ENCODE measurements at places on chromosomes 16 and 17. TPM values are rescaled to one million over a fixed set of nuclear protein-coding genes. Genes with fewer than 3 reads are reported as not detected.

The GPR139 gene
- total RNA-seq: not detected

- no peaks in the 10 kb centered on the region for H3K27me3 ChIP-seq
- no peak overlapping the region for H3K4me3 ChIP-seq
- peaks cover 5% of the 10 kb centered on the region for H3K4me1 ChIP-seq
- DNase-seq: no peak
- peaks cover 37% of the 10 kb centered on the region for H3K36me3 ChIP-seq
- H3K27ac ChIP-seq: no peak overlapping the region
Observed at GRCh38 chr17:1774390-1775176, 12.7 kb downstream of the SERPINF1 start.

DNA sequence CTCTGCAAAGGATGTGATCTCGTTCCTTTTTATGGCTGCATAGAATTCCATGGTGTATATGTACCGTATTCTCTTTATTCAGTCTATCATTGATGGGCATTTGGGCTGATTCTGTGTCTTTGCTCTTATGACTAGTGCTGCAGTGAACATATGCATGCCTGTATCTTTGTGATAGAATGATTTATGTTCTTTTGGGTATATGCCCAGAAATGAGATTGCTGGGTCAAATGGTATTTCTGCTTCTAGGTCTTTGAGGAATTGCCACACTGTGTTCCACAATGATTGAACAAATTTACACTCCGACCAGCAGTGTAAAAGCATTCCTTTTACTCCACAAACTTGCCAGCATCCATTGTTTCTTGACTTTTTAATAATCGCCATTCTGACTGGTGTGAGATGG, 60.2 kb upstream of the ADORA2B start:
- H3K4me3 ChIP-seq: no peak overlapping the region
- DNase-seq: no peak
- no peak overlapping the region for H3K27ac ChIP-seq
- H3K36me3 ChIP-seq: no peaks in the 10 kb centered on the region
- H3K27me3 ChIP-seq: no peaks in the 10 kb centered on the region
- H3K4me1 ChIP-seq: no peaks in the 10 kb centered on the region

- no peaks in the 10 kb centered on the region for H3K36me3 ChIP-seq
- no peak for DNase-seq
- no peak overlapping the region for H3K27ac ChIP-seq
- H3K4me3 ChIP-seq: no peak overlapping the region
- H3K27me3 ChIP-seq: no peaks in the 10 kb centered on the region
- no peaks in the 10 kb centered on the region for H3K4me1 ChIP-seq
Observed at GRCh38 chr17:27049104-27049784, 244.7 kb upstream of the WSB1 start.

GRCh38 chr17:1588821-1589585, 26.4 kb upstream of the PITPNA start:
- no peak overlapping the region for H3K4me3 ChIP-seq
- H3K27ac ChIP-seq: no peak overlapping the region
- H3K4me1 ChIP-seq: peaks cover 9% of the 10 kb centered on the region
- peaks cover 86% of the 10 kb centered on the region for H3K27me3 ChIP-seq
- no peaks in the 10 kb centered on the region for H3K36me3 ChIP-seq

DNA sequence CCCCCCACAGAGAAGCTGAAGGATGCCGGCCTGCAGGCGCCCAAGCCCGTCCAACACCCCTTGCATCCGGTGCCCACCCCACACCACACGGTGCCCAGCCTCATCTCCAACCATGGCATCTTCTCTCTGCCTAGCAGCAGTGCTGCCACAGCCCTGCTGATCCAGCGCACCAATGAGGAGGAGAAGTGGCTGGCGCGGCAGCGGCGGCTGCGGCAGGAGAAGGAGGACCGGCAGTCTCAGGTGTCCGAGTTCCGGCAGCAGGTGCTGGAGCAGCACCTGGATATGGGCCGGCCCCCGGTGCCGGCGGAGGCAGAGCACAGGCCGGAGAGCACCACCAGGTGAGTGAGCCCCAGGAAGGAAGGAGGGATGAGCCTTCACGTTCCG, 31.5 kb downstream of the GINS2 start:
- no peaks in the 10 kb centered on the region for H3K27me3 ChIP-seq
- no peak overlapping the region for H3K27ac ChIP-seq
- H3K4me1 ChIP-seq: no peaks in the 10 kb centered on the region
- peaks cover 84% of the 10 kb centered on the region for H3K36me3 ChIP-seq

The SLC6A2 gene
- 1.2 TPM for total RNA-seq

The CCDC200 gene
- not detected for total RNA-seq

GRCh38 chr16:63720848-63721247, 1401.0 kb downstream of the CDH11 start:
- H3K4me3 ChIP-seq: no peak overlapping the region
- H3K27ac ChIP-seq: no peak overlapping the region
- DNase-seq: no peak
- no peaks in the 10 kb centered on the region for H3K4me1 ChIP-seq

DNA sequence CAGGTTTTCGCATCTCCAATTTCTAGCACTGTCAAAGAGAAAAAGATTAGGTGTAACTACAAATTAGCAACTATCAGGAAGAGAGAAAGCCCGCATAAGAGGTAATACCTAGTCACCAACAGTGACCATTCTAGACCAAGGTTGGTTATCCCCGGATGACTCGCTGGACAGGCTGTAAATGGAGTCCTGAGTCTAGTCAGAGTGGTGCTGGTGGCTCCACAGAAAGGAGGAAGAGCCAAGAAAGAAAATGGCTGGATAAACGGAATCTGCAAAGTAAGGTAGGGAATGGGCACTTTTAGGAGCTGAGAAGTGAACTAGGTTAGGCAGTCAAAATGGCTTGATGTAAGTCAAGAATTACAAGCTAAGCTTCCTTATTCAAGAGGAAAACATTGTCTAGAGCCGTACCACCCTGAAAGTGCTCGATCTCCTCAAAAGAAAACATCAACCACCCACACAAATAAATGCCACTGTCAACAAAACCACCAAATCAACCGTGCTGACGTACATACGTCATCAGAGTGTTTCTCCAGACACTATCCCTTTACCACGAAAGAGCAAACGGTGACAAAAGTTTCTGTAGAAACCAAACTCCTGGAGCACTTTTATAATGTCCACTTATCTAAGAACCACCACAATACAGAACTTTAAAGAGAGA, 2.2 kb downstream of the GSPT1 start:
- peaks cover 6% of the 10 kb centered on the region for H3K36me3 ChIP-seq
- no peaks in the 10 kb centered on the region for H3K4me1 ChIP-seq
- DNase-seq: no peak
- no peak overlapping the region for H3K27ac ChIP-seq
- no peaks in the 10 kb centered on the region for H3K27me3 ChIP-seq

GRCh38 chr17:81940538-81941483, 3.7 kb upstream of the PYCR1 start:
- no peak overlapping the region for H3K27ac ChIP-seq
- no peaks in the 10 kb centered on the region for H3K27me3 ChIP-seq
- no peak for DNase-seq
- no peaks in the 10 kb centered on the region for H3K4me1 ChIP-seq

DNA sequence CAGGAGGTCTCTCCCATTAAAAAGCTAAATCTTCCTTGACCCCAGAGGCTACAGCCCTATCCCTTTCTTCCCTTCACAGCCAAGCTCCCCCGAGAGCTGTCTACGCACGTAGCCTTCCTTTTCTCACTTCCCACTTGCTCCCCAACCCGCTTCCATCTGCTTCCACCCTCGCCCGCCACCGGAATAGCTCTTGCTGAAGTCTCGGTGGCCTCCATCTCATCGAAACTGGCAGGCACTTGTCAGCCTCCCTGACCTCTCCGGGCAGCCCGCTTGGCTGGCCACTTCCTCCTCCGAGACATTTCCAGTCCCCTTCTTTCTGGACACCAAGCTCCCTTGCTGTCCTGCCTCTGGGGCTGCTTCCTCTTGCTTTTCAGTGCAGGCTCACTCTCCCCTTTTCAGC, 10.7 kb upstream of the EPOP start:
- no peak overlapping the region for H3K4me3 ChIP-seq
- H3K4me1 ChIP-seq: no peaks in the 10 kb centered on the region
- no peaks in the 10 kb centered on the region for H3K36me3 ChIP-seq
- DNase-seq: peak; percentile 42

GRCh38 chr17:32659419-32659842, 172.6 kb downstream of the CDK5R1 start:
- peaks cover 2% of the 10 kb centered on the region for H3K4me1 ChIP-seq
- DNase-seq: peak; percentile 95

GRCh38 chr17:35909408-35909807, 21.2 kb downstream of the RDM1 start:
- no peaks in the 10 kb centered on the region for H3K36me3 ChIP-seq
- H3K27me3 ChIP-seq: peaks cover 8% of the 10 kb centered on the region
- no peaks in the 10 kb centered on the region for H3K4me1 ChIP-seq
- DNase-seq: no peak

The GLTPD2 gene
- 0.88 TPM for total RNA-seq

GRCh38 chr17:29709866-29710519, 87.3 kb upstream of the CORO6 start:
- H3K27me3 ChIP-seq: no peaks in the 10 kb centered on the region
- no peaks in the 10 kb centered on the region for H3K36me3 ChIP-seq
- DNase-seq: no peak
- H3K27ac ChIP-seq: no peak overlapping the region
- no peaks in the 10 kb centered on the region for H3K4me1 ChIP-seq

The CD300LF gene
- not detected for total RNA-seq

The MT1G gene
- total RNA-seq: 11.0 TPM

The IRX5 gene
- total RNA-seq: 2.2 TPM

- no peaks in the 10 kb centered on the region for H3K27me3 ChIP-seq
- no peak for DNase-seq
- H3K4me1 ChIP-seq: peaks cover 1% of the 10 kb centered on the region
- no peak overlapping the region for H3K27ac ChIP-seq
Observed at GRCh38 chr16:17377360-17378324, 93.1 kb downstream of the XYLT1 start.

DNA sequence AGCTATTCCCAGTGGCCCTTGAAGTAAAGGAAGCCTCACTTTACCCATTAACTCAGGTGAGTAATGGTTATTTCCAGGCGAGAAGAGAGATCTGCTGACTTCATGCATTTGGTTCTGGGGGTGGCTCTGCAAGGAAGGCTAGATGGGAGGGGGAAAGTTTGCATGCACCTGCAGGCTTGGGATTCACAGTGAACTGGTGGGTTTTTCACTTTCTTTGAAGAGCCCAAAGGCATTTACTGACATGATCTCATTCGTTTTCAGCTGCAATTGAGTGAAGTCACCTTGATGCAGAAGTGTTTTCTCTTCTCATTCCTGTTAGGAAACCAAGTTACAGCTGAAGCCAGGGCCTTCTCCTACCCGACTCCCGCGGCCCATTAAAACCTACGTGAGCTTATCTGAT, 131.0 kb upstream of the N4BP1 start:
- no peak overlapping the region for H3K27ac ChIP-seq
- H3K27me3 ChIP-seq: no peaks in the 10 kb centered on the region
- H3K36me3 ChIP-seq: no peaks in the 10 kb centered on the region
- H3K4me1 ChIP-seq: no peaks in the 10 kb centered on the region
- DNase-seq: no peak
- H3K4me3 ChIP-seq: no peak overlapping the region

The C17orf78 gene
- not detected for total RNA-seq

DNA sequence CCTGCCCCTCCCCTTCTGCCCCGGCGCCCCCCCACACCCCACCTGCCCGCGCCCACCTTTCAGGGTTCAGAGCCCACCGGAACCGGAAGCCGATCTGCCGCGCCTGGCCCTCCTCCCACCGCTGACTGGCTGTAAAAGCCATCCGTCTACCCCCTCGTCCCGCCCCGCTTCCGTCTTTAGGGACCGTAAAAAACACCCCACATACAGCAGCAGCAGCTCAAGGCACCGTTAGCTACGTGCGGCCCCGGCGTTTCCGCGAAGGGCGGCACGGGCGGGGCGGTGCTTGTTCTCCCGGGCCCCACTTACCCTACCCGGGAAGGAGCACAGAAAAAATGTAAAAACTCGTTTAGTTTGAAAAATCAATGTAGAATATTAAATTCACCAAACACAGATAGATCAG, at the start of gene MRPL28:
Gene MRPL28, minus strand, starts transcription at position 96 of the 400 bp plus-strand sequence. CDS start 320 bp downstream, outside the sequence.
- H3K27me3 ChIP-seq: no peaks in the 10 kb centered on the region
- DNase-seq: peak; percentile 98
- no peaks in the 10 kb centered on the region for H3K4me1 ChIP-seq
- H3K27ac ChIP-seq: peak within 1 kb of the TSS; percentile 24
- H3K4me3 ChIP-seq: peak within 1 kb of the TSS; percentile 77

- peak within 1 kb of the TSS; percentile 71 for H3K4me3 ChIP-seq
- no peak within 1 kb of the TSS for H3K27ac ChIP-seq
- H3K4me1 ChIP-seq: no peaks in the 10 kb centered on the region
- H3K36me3 ChIP-seq: no peaks in the 10 kb centered on the region
- DNase-seq: peak; percentile 99
- peaks cover 92% of the 10 kb centered on the region for H3K27me3 ChIP-seq
Observed at GRCh38 chr17:49995055-49995738, at the start of gene DLX3. TSS of gene DLX3 (minus strand) at chr17:49995224. CDS start at chr17:49994998, 226 bp downstream.

- no peak overlapping the region for H3K27ac ChIP-seq
- no peaks in the 10 kb centered on the region for H3K27me3 ChIP-seq
- DNase-seq: no peak
- no peak overlapping the region for H3K4me3 ChIP-seq
- peaks cover 55% of the 10 kb centered on the region for H3K36me3 ChIP-seq
Observed at GRCh38 chr17:19900809-19901208, 33.1 kb upstream of the ULK2 start.

- H3K27me3 ChIP-seq: peaks cover 65% of the 10 kb centered on the region
- H3K4me1 ChIP-seq: peaks cover 4% of the 10 kb centered on the region
Observed at GRCh38 chr16:80062361-80063030, 462.0 kb upstream of the MAF start.

The HS3ST3A1 gene
- total RNA-seq: 1.0 TPM

GRCh38 chr16:68200088-68200783, 35.7 kb downstream of the ESRP2 start:
- H3K4me1 ChIP-seq: no peaks in the 10 kb centered on the region
- H3K36me3 ChIP-seq: no peaks in the 10 kb centered on the region
- H3K27me3 ChIP-seq: no peaks in the 10 kb centered on the region
- H3K27ac ChIP-seq: no peak overlapping the region
- H3K4me3 ChIP-seq: no peak overlapping the region

GRCh38 chr16:30570636-30571444, 674 bp downstream of the ZNF688 start:
- peak overlapping the region; percentile 72 for H3K27ac ChIP-seq
- peak overlapping the region; percentile 88 for H3K4me3 ChIP-seq
- no peaks in the 10 kb centered on the region for H3K36me3 ChIP-seq
- peak; percentile 76 for DNase-seq
- peaks cover 6% of the 10 kb centered on the region for H3K4me1 ChIP-seq

DNA sequence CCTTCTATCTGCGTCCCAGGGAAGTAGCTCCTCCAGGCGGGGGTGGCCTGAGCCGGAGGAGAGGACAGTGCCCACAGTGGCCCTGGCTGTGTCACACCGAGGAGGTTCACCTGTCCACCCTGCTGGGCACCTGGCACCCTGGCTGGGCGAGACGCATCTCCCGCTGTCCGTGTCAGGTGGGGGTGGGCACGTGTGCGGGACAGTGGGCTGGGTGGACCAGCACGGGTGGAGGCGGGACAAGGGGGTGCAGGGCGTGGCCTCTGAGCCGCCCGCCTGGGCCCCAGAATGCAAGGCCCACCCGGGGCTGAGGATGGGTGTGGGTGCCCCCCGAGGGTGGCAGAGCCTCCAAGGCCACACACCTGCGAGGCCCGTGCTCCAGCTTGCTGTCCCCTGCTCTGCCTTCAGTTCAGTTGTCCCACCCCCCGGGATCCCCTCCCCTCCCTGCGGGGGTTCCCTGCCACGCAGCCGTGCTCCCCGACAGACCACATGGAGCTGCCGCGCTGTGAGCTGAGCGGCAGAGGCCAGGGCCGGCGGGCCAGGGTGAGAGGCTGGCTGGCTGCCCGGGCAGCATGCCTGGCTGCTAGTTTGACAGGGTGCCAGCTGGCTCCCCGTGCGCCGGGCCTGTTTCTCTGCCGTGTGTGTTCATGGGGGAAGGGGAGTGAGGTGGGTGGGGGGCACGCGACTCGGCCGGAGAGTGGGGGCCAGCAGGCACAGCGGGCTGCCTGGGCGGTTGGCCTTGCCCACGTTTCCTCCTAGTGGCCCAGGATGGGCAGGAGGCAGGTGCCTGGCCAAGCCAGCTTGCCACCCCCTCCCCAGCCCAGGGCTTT, 33.9 kb downstream of the BAHCC1 start:
- H3K4me1 ChIP-seq: no peaks in the 10 kb centered on the region
- H3K4me3 ChIP-seq: no peak overlapping the region
- H3K36me3 ChIP-seq: no peaks in the 10 kb centered on the region
- H3K27me3 ChIP-seq: no peaks in the 10 kb centered on the region
